ENCODE measurements at places on chromosomes 3 and 15. TPM values are rescaled to one million over a fixed set of nuclear protein-coding genes. Genes with fewer than 3 reads are reported as not detected.

GRCh38 chr3:42745776-42746454, 27.1 kb downstream of the CCDC13 start:
- no peak for DNase-seq

Gene SLC22A14
- total RNA-seq: not detected

DNA sequence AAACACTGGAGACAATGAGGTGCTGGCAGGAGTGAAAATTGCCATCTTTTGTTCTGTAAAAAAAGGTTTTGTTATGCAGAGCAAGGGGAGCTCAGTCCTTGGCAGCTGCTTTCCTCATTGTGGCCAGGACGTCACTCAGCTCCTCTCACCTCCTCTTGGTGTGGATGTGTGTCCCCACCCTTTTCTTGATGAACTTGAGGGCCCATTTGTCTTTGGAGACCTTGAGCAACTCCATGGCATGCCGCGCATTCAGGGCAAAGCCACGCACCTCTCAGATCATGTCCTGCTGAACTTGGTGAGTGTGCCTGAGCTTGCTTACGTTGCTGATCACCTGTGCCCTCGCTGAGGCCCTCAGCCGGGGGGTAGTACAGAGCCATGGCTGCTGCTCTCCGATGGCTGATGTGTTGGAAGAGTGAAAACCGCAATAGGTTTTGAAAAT, 24.5 kb upstream of the BDH1 start:
- no peak for DNase-seq

Gene HESX1
- 1.3 TPM for total RNA-seq

GRCh38 chr15:49905221-49905620, 213.8 kb downstream of the ATP8B4 start:
- no peak for DNase-seq

Gene CIDEC
- total RNA-seq: 0.14 TPM

Gene MANF
- total RNA-seq: 154 TPM

DNA sequence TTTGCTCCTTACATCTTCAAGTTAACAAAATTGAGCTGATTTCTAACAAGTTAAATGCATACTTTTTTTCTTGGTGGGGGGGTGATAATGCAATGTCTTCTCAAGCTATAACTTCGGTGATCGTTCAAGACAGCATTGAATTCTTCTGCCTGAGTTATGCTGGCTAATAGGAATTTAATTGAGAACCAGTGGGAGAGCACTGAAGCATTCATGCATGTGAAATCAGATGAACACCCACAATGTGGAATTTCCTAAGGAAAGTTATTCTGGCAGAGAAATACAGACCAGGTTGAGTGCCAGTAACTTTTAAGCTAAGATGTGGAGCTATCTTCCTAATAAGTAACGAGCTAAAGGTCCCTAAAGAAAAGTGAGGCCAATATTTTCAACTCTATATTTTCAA, 3.0 kb downstream of the SPATA16 start:
- no peak for DNase-seq

GRCh38 chr3:147119989-147120388, 286.4 kb downstream of the ZIC4 start:
- peak; percentile 43 for DNase-seq

GRCh38 chr3:132542577-132542976, 54.5 kb upstream of the ACKR4 start:
- no peak for DNase-seq

- DNase-seq: no peak
These were observed 22.6 kb upstream of the CSPG5 start for GRCh38 chr3:47601281-47601680.

DNA sequence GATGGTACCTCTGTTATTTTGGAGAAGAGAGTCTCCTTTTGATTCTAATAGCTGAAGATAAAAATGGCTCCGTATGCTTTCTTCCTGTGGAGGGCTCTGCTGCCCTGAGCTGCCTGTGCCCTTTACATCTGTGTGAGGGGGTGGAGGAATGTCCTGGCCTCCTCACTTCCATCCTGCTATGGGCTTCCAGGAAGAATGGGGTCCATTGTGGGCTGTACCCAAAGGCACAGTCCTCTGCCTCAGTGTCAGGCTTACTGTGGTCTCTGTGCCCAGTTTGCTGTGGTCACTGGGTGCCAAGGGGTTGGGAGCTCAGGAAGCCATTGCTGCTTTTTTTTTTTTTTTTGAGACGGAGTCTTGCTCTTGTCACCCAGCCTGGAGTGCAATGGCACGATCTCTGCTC, 14.4 kb downstream of the DAG1 start:
- DNase-seq: no peak

GRCh38 chr15:22263738-22264137, 183.4 kb downstream of the OR4M2 start:
- DNase-seq: no peak

GRCh38 chr3:43379343-43379742, 93.0 kb downstream of the SNRK start:
- DNase-seq: no peak

DNA sequence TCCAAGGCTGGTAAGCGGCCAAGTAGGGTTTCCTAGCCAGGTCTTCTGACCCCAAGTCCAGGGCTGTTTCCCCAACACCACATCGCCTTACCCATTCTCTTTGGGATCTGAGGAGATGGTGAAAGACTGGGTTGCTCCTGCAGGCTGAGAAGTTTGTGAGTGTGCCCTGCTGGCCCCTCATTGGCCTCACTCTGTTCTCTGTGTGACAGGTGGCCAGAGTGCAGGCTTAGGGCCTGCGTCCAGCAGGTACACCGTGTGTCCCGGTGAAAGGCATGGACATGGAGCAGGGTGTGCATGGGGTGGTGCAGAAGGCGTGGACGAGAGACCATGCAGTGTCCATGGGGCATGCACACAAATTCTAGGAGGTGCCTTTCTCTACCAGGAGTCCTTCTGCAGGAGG, 91.3 kb downstream of the DGKG start:
- no peak for DNase-seq

DNA sequence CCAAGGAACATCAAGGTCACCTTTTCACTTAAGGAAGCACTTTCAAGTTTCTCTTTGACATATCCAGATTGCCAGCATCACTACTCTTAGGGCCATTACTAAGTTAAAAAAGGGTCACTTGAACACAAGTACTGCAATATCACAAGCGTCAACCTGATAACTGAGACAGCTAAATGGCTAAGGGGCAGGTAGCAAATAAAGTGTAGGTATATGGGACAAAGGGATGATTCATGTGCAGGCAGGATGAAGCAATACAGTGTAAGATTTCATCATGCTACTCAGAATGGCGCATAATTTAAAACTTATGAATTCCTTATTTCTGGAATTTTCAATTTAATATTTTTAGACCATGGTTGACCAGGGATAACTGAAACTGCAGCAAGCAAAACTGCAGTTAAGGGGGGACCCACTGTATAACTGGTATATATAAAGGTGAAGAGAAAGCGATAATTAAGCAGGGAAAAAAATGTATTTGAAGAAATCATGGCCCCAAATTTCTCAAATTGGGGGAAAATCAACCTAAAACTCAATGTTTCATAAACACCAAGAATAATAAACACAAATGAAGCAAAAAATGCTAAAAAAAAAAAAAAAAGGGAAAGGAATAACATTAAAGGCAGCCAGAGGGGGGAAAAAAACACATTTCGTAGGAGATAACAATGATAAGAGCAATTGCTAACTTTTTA, 13.1 kb downstream of the CCR1 start:
- no peak for DNase-seq

GRCh38 chr15:57167821-57168395, 208.4 kb upstream of the CGNL1 start:
- no peak for DNase-seq

GRCh38 chr3:55541456-55541855, 54.4 kb upstream of the WNT5A start:
- DNase-seq: no peak

- DNase-seq: no peak
These were observed 253.4 kb downstream of the OCA2 start for GRCh38 chr15:27845535-27846369.

DNA sequence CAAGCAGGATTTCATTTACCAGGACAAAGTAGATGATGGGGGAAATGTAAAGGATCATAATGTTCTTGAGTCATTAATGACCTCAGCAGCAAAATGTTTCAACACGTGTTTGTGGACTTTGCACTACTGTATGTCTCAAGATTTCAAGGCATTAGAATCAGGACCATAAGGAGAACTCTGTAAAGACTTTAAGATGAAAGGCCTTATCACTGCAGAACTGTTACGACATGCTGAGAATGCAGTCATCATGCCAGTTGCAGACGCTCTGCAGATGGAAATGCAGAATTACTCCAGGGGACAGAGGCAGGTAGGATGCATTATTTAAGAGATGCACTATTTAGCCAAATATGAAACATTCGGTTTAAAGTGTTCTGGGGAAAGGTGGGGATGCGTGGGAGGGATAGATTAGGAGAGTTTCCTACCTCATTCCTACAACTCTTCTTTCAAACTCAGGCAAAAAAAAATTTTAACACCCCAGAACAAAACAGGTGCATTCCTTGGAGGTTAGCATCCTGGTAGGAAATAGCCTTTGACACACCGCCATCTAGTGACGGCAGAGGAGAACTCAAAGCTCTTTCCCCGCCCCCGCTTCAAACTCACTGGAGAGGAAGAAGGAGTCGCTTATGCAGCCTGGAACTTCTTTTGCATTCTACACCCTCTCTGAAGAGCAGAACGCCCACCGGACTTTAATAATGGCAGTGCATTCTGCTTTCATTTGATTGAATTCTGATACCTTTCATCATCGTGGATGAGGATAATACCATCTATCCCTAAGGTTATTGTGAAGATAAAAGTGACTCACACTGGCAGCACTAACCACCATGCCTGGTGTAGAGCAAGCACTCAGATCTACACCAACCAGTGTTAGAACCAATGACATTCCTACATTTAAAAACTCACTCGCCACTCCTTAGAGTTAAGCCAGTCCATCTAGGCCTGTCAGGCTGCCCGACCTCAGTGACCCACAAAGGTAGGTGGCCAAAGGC, 43.1 kb upstream of the TOPAZ1 start:
- peak; percentile 71 for DNase-seq

DNA sequence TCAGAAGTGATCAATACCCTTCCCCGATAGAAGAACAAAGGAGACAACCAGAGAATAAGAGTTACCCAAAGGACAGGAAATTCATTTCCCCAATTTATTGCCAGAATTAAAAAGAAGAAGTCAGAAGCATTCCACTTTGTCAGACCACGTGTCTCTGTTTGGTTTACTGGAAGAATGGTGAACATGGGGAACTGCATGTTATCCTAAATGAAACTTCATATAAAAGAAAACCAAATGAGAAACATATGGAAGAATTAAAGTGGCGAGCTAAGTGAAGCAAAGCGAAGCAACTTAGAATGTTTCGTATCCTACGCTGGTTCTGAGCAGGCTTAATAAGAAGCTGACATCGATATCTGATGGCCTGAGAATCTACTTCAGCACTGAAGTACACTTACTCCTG, 190.7 kb downstream of the MAGI1 start:
- no peak for DNase-seq

DNA sequence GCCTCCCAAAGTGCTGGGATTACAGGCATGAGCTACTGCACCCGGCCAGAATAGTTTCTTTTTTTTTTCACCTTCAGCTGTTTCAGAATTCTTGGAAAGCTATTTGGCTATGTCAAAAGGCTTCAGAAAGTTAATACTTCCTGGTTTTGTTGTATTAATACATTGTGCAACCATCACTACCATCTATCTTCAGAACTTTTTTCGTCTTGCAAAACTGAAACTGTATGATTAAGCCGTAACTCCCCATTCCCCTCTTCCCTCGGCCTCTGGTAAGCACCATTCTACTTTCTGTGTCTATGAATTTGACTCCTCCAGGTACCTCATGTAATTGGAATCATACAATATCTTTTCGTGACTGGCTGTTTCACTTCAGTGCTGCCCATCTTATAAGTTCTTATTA, 5.2 kb upstream of the NOX5 start:
- DNase-seq: no peak

Gene SNTN
- not detected for total RNA-seq

Gene TRH
- total RNA-seq: not detected

DNA sequence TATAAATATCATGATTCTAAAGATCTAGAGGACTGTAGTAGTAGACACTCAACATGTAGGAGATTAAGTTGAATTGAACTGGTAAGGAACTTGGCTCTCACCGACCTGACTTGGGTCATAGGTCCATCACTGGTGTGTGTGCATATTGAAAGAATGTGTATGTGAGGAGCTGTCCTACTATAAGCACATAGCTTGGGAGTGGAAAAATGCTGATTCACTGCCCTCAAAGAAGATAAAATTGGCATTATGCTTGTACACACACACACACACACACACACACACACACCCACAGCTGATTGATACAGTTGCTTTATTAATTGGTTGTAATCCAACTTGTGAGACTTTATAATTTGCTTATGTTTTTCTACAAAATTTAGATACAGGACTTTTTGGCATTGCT, 411.0 kb upstream of the NR2F2 start:
- DNase-seq: no peak

DNA sequence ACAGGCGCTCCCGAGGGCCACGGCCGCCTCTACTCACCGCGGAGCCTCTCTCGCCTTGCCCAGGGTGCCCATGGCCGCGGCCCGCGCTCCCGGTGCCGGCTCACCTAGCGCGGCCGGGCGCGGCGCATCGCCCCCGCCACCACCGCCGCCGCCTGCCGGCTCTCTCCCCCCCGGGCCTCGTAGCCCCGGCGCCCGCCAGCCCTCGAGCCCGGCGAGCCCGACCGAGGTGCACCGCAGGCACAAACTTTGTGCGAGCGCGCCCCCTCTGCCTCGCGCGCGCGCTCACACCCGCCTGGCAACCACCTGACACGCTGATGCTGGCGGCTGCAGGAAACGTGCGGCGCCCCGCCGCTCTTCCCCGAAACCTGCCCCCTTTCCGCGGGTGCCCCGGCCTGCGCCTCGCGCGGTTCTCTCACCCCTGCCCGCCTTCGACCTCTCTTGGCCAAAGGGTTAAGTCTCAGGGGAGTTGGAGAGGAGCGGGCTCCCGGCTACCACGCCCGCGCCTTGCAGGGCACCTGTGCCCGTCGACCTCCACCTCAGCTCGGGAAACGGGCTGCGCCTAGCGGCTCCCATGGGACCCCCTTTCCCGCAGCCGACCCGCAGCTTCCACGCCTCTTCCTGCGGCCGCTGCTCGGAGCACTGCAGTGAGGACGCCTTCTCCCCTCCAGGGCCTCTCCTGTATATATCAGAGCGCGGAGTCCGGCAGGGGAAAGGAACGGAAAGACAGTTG, at the start of gene RASGRP1:
Gene RASGRP1 (minus strand): TSS at position 258 of the 730 bp plus-strand sequence. CDS start 186 bp downstream, at position 72.
- peak; percentile 34 for DNase-seq

GRCh38 chr3:158918451-158918850, 116.6 kb downstream of the MFSD1 start:
- DNase-seq: no peak

DNA sequence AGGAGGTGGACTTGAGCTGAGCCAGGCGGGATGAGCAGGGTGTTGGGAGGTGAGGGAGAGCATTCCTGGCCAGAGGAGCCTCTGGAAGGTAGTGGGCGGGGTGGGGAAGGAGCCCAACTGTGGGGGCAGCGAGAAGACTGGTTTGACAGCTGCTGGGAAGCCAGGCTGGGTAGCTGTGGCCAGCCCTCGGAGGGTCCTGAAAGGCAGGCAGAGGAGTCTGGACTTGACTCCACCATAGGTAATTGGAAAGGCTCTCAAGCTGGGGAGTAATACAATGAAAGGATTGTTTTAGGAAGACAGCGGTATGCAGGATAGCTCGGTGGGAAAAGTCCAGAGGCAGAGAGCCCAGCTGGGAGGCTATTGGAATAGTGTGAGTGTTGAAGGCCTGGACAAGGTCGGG, 17.2 kb downstream of the EPHB3 start:
- no peak for DNase-seq
